ENCODE measurements at places on chromosomes 11 and 22.

- DNase-seq, result no peak
Observed at GRCh38 chr11:70298243-70298915, 27.9 kb downstream of the PPFIA1 start.

GRCh38 chr11:75497788-75498409 lies 27.8 kb downstream of the GDPD5 start:
- DNase-seq, result no peak

DNA sequence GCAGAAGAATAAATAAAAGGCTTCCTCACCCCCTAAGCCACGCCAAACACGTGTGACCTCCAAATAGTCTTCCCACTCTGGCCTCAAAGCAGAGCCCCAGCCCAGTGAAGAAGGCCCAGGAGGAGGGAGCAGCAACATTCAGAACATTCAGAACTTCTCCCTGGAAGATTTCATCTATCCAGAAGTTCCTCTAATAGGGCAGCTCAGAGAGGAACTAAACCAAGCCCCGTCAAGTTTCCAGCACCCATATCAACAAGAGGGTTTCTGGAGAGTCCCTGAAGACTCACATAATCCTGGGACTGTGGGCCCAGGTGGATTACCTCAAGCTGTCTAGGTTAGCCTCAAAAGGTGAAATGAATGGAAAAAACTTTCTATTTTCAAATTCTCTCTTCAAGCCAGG lies 39.4 kb downstream of the PC start:
- DNase-seq, result no peak

DNA sequence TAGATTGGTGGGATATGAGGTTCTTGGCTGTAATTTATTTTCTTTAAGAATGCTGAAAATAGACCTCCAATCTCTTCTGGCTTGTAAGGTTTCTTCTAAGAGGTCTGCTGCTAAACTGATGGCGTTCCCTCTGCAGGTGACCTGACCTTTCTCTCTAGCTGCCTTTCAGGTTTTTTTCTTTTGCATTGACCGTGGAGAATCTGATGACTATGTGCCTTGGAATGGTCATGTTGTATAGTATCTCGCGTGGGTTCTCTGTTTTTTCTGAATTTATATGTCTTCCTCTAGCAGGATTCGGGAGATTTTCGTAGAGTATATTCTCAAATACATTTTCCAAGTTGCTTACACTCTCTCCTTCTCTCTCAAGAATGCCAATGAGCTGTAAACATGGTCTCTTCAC lies 122.2 kb downstream of the DDX10 start:
- no peak for DNase-seq
